ENCODE measurements at places on chromosomes 11 and 22. TPM values are rescaled to one million over a fixed set of nuclear protein-coding genes. Genes with fewer than 3 reads are reported as not detected.
A peak's percentile ranks its signal among the peaks of the same experiment; 100 is the strongest.

DNA sequence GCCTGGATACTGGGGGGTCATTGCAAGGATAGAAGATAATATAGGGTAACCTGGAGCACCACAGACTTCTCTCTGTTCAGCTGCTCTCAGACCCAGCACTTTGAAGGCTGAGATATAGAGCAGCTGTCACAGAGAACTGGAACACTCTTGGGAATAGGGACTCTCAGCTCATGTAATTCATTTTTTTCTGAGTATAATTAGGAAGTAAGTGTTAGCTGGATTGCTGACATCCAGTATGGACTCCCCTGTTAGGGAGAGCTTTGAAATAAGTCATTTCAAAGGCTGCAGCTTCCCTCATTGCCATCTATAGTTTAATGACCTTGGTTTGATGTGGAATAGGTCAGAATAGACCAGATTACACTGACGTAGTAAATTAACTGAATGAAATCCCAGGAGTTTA, 120.8 kb upstream of the POU2AF2 start:
- DNase-seq, result no peak

GRCh38 chr11:43582024-43582862, 98.3 kb upstream of the HSD17B12 start:
- DNase-seq, result no peak

- no peak for DNase-seq
Observed at GRCh38 chr11:112465433-112466024, 204.9 kb upstream of the PLET1 start.

DNA sequence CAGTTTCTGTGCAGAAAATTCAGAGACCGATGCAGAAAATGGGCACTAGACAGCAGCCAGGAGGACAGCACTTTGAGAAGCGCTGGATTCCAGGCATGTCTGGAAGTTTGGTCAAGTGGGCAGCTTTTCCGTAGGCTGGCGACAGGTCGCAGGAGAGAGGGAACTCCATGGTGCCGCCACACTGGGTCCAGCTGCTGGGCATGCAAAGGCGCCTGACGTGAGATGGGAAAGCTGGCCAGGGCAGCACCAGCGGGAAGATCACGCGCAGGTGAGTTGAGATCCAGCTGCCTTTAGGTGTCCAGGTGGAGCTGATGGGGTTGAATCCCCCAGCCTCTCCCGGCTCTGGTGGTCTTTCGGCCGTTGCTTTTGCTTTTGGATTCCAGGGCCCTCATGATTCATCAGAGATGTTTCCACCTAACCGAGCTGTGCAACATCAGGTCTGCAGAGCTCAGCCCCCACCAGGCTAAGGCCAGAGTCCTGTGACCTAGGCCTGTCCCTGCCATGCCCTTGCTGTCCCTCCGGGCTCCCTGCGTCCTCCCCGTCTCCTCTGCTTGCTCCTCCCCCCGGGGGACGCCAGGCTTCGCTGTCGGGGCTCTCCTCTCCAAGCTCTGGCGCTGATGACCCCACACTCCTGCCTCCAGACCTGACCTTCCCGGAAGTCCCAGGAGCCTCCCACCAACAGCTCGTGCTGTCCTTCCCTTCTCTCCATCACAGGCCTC, 1001.7 kb downstream of the BRD1 start:
- no peak for DNase-seq

DNA sequence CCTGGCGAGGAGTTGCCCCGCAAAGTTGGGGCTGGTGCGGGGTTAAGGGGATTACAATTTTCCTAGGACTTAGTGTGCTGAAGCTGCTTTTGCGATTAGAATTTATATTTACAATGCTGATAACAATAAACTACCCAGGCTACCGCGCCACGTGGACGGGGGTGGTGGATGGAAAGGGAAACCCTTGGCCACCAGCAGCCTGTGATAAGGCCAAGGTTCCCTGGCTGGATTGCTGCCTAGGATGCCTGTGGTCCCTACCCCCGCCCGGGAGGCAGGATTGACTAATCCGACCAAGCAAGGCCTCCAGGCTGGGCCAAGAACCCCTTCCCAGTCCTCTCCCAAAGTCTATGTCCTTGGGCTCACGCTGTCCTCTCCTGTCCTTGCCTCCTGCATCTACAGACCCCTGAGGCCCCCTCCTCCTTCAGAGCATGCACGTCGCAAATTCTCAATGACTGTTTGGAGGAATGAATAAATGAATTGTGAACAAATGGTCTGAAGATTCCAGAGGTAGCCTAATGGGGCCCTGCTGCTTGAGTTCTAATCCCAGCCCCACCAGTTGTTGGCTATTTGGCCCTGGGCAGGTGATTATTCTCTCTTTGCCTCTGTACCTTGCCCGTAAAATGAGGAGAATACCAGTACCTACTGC, 7.6 kb upstream of the CHKA start:
- peak; percentile 85 for DNase-seq

DNA sequence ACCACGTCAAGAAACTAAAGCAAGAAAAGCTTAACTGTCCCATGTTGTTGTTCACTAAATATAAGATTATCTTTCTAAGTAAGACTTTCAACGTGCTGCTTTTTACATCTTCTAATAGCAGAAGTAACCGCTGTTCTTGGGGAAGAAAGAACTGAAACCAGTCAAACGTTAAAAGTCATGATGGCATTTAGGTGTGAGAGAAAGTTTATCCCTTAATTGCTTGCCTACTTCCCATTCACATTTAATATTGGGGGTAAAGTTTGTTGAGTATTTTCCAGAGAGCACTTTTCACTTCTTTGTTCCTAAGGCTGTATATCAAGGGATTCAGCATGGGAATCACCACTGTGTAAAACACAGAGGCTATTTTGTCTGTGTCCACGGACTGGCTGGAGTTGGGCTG, 970 bp downstream of the OR5B21 start:
- no peak for DNase-seq

DNA sequence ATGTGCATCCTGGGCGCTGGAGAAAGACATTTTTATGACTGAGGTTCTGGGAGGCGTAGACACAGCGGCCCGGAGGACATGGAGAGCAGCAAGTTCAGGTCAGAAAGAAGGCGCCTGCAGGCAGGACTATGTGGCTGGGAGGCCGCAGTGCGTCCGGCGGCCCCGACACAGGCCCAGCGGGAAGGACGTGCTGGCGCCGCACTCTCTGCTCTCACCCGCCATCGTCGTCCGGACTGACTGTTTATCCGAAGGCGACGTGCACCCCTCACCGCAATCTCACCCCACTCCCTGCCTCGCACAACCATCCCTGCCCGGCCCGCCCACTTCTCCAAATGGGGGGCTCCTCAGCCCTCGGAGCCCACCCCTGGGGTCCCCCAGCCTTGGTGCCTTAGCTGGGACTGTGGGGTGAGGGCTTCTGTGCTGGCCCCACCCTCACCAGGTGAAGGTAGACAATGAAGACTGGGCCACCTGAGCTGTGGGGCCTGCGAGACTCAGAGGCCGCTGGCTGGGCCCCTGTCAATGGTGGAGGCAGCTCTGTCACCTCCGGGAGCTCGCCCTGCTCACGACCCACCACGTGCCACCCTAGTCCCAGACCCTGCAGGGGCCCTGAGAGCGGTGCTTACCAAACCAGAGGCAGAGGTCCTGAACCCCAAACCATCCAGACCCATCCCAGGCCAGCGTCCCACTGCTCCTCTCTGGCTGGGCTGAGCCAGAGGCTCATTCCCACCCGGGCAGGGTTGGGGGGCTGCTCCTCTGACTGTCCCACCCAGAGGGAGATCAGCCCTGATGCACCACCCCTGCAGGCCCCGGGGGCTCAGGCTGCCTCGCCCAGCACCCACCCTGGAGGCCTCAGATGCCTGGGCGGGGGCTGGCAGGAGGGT, 16.2 kb upstream of the MUC5B start:
- no peak for DNase-seq

- no peak for DNase-seq
Observed at GRCh38 chr22:49413146-49413545, 414.5 kb downstream of the BRD1 start.

DNA sequence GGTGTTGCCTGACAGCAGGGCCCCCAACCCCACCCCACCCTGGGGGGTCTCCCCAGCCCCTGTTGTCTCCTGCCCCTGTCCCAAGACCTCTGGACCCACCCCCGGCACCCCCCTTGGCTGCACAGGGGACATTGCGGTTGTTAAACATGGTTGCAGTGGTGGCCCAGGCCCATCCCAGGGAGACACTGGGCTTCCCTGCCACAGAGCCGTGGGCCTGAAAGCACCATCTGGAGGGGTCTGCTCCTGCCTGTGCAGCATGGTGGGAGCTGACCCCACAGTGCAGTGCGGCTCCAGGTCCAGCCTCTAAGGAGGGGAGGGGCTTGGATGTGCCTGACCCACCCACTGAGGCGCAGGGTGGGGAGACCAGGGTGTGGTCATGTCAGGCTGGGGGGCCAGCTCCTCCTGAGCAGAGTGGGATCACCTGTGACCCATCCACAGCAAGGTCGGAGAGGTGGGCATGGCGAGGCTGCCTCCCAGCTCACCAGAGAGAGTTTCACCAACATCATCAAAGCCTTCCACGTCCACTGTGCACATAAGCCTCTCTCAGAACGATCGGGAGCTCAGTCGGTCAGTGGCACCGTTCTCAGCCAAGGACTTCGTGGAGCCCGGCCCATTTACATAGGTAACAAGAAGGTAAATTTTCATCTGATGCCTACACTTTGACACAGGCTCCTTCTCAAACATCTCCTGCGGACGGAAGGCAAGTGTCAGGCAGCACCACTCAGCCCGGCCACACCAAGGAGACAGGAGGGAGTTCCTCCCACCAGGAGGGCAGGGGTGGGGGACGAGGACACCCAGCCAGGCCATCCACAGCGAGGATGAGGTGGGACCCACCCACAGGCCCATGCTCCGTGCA, 201.1 kb downstream of the BRD1 start:
- DNase-seq, result no peak

DNA sequence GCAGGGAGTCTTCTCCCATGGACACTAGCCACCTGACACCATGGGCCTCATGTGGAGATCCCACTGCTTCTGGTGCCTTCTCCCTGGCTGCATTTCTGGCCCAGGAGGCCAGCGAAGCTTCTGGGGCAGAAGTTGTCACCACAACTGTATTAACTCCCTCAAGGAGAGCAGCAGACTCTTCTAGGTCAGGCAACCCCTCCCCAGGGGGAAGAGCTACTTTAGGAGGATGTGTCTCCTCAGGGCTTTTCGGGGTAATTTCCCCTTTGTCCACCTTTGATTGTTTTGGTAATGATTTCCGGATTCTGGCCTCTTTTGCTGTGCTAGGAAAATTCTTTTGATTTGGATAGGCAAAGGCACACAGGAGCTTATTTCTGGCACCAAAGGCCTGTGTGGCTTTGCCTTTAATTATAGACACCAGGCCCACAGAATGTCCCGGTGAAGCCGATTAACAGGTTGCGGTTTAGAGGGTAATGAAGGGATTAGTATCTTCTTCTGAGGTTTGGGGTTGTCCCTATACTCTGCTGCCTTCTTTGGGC, 8.9 kb upstream of the UCP2 start:
- DNase-seq, result no peak

DNA sequence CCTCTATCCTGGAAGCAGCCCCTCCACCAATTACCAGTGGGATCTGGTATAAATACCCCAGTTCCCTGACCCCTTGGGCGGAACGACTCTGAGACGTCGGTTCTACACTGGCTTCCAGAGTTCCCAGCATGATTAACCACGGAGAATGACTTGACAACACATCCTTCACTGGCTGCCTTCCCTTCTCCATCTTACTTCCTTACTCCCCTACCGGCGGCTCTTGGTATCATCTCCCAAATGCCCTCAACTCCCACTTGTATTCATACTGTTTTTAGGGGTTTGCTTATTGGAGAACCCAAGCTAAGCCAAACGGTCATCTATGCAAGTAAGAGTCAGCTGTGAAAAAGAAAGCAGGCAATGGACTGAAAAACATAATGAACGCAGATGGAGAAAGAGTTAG, 56.1 kb downstream of the APOL3 start:
- no peak for DNase-seq

GRCh38 chr11:15186146-15186545, 71.4 kb downstream of the INSC start:
- DNase-seq, result no peak

DNA sequence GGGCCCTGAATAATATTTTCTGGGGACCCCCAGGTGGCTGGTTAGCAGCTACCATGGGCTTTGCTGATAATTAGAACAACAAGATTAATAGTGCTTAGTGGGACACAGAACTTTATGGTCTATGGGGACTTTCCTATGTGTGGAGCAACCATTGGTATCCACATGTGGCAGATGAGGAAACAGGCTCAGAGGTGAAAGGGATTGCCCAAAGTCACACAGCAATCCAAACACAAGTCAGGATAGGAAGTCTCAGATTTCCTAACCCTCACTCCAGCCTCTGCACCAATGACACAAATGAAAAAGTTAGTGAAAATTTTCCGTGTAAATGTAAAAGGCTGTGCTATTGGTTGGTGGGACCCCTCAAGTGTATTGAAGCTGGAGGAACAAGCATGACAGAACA, 15.3 kb upstream of the SLCO2B1 start:
- no peak for DNase-seq

- no peak for DNase-seq
Observed at GRCh38 chr11:10803676-10804075, 5.0 kb downstream of the EIF4G2 start.

GRCh38 chr11:70288721-70289120, 18.2 kb downstream of the PPFIA1 start:
- DNase-seq, result no peak

GRCh38 chr11:77031599-77031998, 2.6 kb upstream of the B3GNT6 start:
- no peak for DNase-seq

GRCh38 chr11:64566042-64566914, 24.7 kb upstream of the SLC22A12 start:
- peak; percentile 55 for DNase-seq

- DNase-seq, result no peak
Observed at GRCh38 chr11:116579031-116579653, 193.6 kb downstream of the BUD13 start.

- no peak for DNase-seq
Observed at GRCh38 chr11:1116666-1117390, 40.9 kb upstream of the MUC5AC start.

The RAG2 gene
- not detected for total RNA-seq

The TUG1 gene
- 79.4 TPM for total RNA-seq

The RFPL2 gene
- 0.14 TPM for total RNA-seq

The H19 gene
- total RNA-seq, result 67.3 TPM

The EPS8L2 gene
- 228 TPM for total RNA-seq

The LPXN gene
- 11.8 TPM for total RNA-seq

The CDHR5 gene
- 89.6 TPM for total RNA-seq
